ENCODE measurements at places on chromosomes 11 and 22.
A peak's percentile ranks its signal among the peaks of the same experiment; 100 is the strongest.

GRCh38 chr11:65445101-65445603, 22.6 kb downstream of the NEAT1 start:
- DNase-seq, result no peak

- no peak for DNase-seq
Measured at GRCh38 chr11:66494935-66495334, 14.7 kb downstream of the DPP3 start.

DNA sequence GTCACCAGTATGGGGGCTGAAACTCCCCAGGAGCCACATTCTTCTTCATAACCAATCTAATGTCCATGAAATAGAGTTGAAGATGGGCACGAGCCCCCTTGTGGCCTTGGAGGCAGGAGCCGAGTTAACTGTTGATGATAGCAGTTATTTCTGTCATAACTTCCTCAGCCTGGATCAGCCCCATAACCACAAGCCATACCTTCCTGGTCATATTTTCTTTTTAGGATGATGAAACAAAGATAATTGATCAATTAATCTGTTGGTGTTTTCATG, 65.0 kb upstream of the TTC12 start:
- no peak for DNase-seq

- DNase-seq, result no peak
Measured at GRCh38 chr11:17915500-17916143, 97.2 kb downstream of the SERGEF start.

DNA sequence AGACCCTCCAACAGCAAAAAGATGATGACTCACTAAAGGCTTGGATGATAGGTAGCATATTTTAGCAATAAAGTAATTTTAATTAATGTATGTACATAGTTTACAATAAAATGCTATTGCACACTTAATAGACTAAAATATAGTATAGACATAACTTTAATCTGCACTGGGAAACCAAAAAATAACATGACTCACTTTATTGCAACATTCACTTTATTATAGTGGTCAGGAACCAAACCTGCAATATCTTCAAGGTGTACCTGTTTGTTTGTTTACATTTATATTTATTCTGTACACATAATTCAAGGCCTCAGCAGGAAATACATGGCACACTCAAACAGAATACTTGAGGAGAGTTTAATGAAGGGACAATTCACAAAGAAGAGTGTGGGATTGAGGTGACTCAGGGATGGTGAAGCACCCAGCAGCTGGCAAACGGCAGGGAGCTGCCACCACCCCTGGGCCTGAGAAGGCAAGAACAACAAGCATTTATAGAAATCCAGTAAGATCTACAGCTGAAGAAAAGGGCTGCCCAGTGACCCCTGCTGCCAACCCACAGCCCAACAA, 51.5 kb upstream of the POU2AF2 start:
- no peak for DNase-seq

- DNase-seq, result no peak
Measured at GRCh38 chr11:117562136-117562535, 234.5 kb downstream of the CEP164 start.

- no peak for DNase-seq
Measured at GRCh38 chr22:29375398-29376076, 12.8 kb downstream of the AP1B1 start.

- no peak for DNase-seq
Measured at GRCh38 chr22:12697441-12697840, 2830.6 kb upstream of the OR11H1 start.

- peak; percentile 24 for DNase-seq
Measured at GRCh38 chr11:84289381-84289906, 1003.3 kb upstream of the CCDC90B start.

GRCh38 chr11:117356126-117356890, 28.7 kb downstream of the CEP164 start:
- DNase-seq, result no peak

DNA sequence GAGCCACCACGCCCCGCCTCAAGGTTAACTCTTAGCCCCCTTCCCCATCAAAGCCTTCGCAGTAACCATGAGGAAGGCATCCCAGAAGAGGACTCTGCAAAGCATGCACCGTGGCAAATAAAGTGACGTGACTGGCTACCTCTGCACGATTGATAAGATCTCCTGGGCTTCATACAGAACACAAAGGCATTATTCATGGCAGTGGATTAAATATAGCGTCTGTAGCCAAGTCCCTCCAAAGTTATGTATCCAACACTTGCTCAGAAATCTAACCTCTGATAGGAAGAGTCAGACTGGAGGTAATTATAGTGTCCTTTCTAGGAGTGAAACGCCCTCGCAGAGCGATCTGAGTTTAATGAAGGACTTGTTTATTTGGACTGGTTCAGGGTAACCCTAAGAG, 22.4 kb downstream of the CPT1A start:
- no peak for DNase-seq
